ENCODE measurements at places on chromosomes 6 and 20. TPM values are rescaled to one million over a fixed set of nuclear protein-coding genes. Genes with fewer than 3 reads are reported as not detected.

Gene TMC2
- not detected for total RNA-seq

- DNase-seq: no peak
Observed at GRCh38 chr20:20555838-20556237, 156.6 kb downstream of the RALGAPA2 start.

DNA sequence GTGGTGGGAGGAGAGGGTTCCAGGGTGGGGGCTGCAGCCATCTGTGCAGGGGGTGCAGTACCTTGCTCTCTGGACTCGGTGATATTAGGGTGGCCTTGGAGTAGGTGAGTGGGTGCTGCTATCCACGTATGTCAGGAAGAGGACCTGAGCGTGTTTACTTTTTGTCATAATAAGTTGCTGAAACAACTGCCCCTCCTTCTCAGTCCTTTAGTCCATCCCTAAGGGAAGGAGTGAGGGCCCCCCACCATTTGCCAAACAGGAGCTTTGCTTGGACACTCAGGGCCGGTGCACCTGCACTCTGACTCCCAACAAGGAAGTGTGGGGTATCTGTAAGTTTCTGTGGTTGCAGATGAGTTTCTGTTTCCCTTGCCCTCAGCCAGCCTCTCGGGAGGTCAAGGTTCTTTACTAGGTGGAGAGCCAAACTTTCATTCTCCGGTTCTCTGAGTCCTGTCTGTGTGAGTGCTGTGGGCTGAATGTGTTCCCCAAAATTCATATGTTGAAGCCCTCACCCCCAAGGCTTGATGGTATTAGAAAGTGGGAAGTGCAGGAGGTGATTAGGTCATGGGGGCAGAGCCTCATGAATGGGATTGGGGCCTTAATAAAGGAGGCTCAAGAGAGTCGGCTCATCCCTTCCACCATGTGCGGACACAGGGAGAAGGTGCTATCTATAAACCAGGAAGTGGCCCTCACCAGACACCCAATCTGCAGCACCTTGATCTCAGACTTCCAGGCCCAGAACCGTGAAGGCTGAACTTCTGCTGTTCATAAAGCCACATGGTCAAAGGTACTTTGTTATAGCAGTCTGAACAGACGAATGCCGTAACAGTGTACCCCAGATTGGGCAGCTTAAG lies 19.6 kb upstream of the CCR6 start:
- peak; percentile 59 for DNase-seq

DNA sequence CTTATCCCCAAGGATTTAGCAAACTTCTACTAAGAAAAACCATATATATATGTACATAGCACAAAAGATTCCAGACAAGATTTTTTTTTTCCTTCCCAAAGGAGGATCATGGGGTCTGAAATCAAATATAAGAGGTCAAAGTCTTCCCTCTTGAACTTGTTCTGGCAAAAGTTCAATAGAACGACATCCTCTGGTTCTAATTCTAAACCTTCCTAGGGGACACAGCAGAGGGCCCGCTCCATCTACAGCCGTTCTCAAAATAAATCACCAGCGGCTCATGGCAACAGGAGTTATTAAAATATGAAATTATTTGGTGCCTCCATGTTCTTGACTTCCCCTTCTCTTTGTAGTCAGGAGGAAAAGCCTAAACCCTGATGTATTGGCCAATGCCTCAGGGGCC lies 29.0 kb downstream of the ANKRD60 start:
- DNase-seq: no peak

- DNase-seq: no peak
Observed at GRCh38 chr6:157266274-157267101, 56.8 kb downstream of the TMEM242 start.

DNA sequence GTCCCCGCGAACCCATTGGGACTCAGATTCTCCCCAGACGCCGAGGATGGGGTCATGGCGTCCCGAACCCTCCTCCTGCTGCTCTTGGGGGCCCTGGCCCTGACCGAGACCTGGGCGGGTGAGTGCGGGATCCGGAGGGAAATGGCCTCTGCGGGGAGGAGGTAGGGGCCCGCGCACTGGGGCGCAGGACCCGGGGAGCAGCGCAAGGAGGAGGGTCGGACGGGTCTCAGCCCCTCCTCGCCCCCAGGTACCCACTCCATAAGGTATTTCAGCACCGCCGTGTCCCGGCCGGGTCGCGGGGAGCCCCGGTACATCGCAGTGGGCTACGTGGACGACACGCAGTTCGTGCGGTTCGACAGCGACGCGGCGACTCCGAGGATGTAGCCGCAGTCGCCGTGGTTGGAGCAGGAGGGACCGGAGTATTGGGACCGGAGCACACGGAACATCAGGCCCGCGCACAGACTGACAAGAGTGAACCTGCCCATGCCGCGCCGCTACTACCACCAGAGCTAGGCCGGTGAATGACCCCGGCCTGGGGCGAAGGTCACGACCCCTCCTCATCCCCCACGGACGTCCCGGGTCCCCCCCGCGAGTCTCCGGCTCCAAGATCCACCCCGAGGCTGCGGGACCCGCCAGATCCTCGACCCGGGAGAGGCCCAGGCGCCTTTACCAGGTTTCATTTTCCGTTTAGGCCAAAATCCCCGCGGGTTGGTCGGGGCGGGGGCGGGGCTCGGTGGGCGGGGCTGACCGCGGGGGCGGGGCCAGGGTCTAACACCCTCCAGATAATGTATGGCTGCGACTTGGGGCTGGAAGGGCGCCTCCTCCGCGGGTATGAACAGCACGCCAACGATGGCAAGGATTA lies 15.7 kb upstream of the HLA-A start:
- DNase-seq: peak; percentile 77

GRCh38 chr20:16864069-16864468 lies 115.9 kb downstream of the OTOR start:
- DNase-seq: no peak
